Small intestine (tissue), 16 donors: ENCODE measurements at places on chromosomes 7 and 10.

DNA sequence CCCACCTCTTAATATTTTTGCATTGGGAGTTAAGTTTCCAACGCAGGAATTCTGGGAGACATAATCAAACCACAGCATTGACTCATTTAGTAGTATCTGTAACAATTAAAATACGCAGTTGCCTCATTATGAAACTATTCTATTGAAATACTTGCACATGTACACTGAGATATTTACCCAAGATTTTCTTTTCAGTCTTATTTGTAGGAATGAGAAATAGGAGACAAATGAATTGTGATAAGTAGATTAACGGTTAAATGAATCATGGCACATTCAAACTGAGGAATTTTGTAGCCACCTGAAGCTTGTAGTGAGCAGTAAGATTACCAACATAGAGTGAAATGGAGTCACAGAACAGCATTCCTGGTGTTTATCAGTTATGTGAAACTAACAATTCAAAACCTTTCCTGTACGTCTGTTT is 18.1 kb downstream of the RP9 start:
- H3K4me1 ChIP-seq: no peaks in the 10 kb centered on the region
- DNase-seq: no peak
- H3K4me3 ChIP-seq: no peak overlapping the region
- H3K27ac ChIP-seq: no peak overlapping the region

DNA sequence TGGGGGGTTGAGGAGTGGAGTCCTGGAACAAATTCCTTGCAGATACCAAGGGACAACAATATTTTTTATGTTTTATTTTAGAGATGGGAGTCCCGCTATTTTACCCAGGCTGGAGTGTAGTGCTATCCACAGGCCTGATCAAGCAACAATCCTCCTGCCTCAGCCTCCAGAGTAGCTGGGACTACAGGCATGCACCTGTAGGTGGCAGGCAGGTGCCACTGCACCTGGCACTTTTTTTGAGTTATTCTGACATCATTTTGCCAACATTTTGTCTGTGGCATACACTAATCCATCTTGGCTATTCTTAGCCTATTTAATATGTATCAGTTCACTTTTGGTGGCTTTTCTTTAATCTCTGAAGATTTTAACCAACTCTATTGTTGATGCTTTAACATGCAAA is 317.8 kb upstream of the MTPN start:
- no peak overlapping the region for H3K4me3 ChIP-seq
- DNase-seq: no peak
- H3K27ac ChIP-seq: no peak overlapping the region
- H3K27me3 ChIP-seq: no peaks in the 10 kb centered on the region
- H3K36me3 ChIP-seq: no peaks in the 10 kb centered on the region

GRCh38 chr10:70561070-70561469 is 41.5 kb downstream of the PRF1 start:
- H3K36me3 ChIP-seq: peaks cover 21% of the 10 kb centered on the region
- peaks cover 20% of the 10 kb centered on the region for H3K4me1 ChIP-seq
- no peaks in the 10 kb centered on the region for H3K27me3 ChIP-seq
- no peak overlapping the region for H3K4me3 ChIP-seq
- no peak for DNase-seq

GRCh38 chr10:129032372-129033313 is 434.4 kb upstream of the MGMT start:
- no peaks in the 10 kb centered on the region for H3K36me3 ChIP-seq
- peaks cover 10% of the 10 kb centered on the region for H3K27me3 ChIP-seq
- no peak for DNase-seq
- no peak overlapping the region for H3K4me3 ChIP-seq
- H3K4me1 ChIP-seq: no peaks in the 10 kb centered on the region
- H3K27ac ChIP-seq: no peak overlapping the region

GRCh38 chr7:124071843-124072242 is 39.0 kb upstream of the TMEM229A start:
- no peak for DNase-seq
- no peaks in the 10 kb centered on the region for H3K27me3 ChIP-seq
- H3K36me3 ChIP-seq: no peaks in the 10 kb centered on the region
- no peak overlapping the region for H3K4me3 ChIP-seq

GRCh38 chr10:101113890-101114403 is 17.2 kb upstream of the TLX1 start:
- no peak overlapping the region for H3K4me3 ChIP-seq
- H3K4me1 ChIP-seq: no peaks in the 10 kb centered on the region

DNA sequence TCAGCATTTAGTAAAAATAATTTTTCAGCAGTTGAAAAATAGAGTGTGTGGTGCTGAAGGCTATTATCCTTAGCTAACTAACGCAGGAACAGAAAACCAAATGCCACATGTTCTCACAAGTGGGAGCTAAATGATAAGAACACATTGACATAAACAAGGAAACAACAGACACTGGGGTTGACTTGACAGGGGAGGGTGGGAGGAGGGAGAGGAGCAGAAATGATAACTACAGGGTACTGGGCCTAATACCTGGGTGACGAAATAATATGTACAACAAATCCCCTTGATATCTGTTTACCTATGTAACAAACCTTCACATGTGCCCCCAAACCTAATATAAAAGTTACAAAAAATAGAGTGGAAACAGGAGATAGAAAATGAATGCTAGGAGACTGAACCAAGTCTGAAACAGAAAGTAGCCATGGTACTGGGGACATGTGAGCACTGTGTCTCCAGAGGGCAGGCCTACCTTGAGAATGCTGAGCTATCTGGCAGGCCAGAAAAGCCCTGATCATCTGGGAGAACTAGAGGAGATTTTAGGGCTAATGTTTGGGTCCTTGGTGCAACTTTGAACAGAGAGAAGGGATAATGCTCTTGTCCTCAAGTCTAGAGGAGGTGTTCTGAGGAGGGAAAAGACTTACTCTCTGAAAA is 4.7 kb upstream of the EFCAB10 start:
- H3K27ac ChIP-seq: no peak overlapping the region
- no peaks in the 10 kb centered on the region for H3K27me3 ChIP-seq
- no peaks in the 10 kb centered on the region for H3K4me1 ChIP-seq
- DNase-seq: no peak
- no peak overlapping the region for H3K4me3 ChIP-seq
